ENCODE measurements at places on chromosomes 2 and 18.

DNA sequence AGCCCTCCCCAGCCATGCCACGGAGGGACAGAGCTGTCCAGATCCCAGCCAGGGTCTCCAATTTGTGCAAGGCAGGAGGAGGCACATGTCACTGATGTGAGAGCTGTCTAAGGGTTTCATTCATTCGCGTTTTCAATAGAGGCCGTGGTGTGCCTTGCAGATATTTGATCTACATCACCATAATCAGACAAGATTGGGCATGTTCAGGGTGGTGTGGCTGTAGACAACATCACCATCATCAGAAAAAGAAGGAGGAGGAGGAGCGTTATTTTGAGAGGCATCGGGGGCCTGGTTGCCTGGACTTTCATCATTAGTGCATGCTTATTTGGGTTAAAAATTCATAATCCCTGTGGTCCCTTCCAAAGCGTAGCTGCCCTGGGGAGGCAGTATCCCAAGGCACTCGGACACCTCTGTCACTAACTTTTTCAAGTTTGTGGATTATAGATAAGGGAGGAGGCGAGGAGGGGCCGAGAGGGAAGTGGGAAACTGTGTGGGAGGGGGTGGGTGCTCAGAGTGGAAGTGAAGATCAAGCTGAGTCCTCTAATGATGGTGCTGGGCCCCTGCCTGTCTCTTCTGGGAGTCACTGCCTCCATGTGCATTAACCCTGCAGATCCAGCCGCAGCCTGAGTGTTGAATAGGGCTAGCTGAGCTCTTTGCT, 194.1 kb downstream of the CTIF start:
- peaks cover 30% of the 10 kb centered on the region for H3K4me1 ChIP-seq
- H3K36me3 ChIP-seq, result no peaks in the 10 kb centered on the region
- no peak overlapping the region for H3K27ac ChIP-seq
- no peak for DNase-seq
- no peaks in the 10 kb centered on the region for H3K27me3 ChIP-seq

- no peak overlapping the region for H3K4me3 ChIP-seq
- no peak overlapping the region for H3K27ac ChIP-seq
- no peaks in the 10 kb centered on the region for H3K4me1 ChIP-seq
- DNase-seq, result no peak
- H3K27me3 ChIP-seq, result no peaks in the 10 kb centered on the region
- no peaks in the 10 kb centered on the region for H3K36me3 ChIP-seq
Observed at GRCh38 chr2:17163638-17164037, 354.6 kb downstream of the RAD51AP2 start.

- H3K27ac ChIP-seq, result no peak overlapping the region
- no peak overlapping the region for H3K4me3 ChIP-seq
- no peaks in the 10 kb centered on the region for H3K36me3 ChIP-seq
- peaks cover 4% of the 10 kb centered on the region for H3K4me1 ChIP-seq
Observed at GRCh38 chr2:229861431-229861830, 60.4 kb downstream of the TRIP12 start.

- H3K4me3 ChIP-seq, result peak overlapping the region; percentile 44
- peak; percentile 76 for DNase-seq
- H3K27me3 ChIP-seq, result no peaks in the 10 kb centered on the region
- peak overlapping the region; percentile 93 for H3K27ac ChIP-seq
- H3K36me3 ChIP-seq, result no peaks in the 10 kb centered on the region
Observed at GRCh38 chr18:80033181-80034067, 810 bp upstream of the RBFA start.

DNA sequence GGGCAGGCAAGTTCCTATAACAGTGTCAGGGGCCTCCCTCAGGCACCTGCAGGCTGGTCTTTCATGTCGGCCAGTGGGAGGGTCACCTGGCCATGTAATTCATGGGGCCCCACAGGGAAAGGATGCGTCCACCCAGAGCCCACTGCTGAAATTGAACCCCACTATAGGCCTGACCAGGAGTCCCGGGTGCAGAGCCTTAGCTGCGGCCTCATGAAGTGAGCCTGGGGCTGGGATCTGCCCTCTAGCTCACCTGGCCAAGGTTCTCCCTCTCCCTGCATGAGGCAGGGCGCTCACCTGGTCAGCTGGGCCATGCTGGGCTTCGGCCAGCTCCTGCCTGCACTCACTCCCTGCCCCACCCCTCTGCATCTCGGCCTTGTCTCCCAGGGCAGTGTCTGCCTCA, 41.1 kb downstream of the C1QL2 start:
- H3K4me3 ChIP-seq, result no peak overlapping the region
- no peak for DNase-seq
- H3K36me3 ChIP-seq, result no peaks in the 10 kb centered on the region
- H3K4me1 ChIP-seq, result no peaks in the 10 kb centered on the region
- peaks cover 61% of the 10 kb centered on the region for H3K27me3 ChIP-seq
- H3K27ac ChIP-seq, result no peak overlapping the region

GRCh38 chr18:13019301-13019700, 28.1 kb downstream of the CEP192 start:
- no peak overlapping the region for H3K27ac ChIP-seq
- DNase-seq, result no peak
- peaks cover 7% of the 10 kb centered on the region for H3K36me3 ChIP-seq
- H3K27me3 ChIP-seq, result no peaks in the 10 kb centered on the region

DNA sequence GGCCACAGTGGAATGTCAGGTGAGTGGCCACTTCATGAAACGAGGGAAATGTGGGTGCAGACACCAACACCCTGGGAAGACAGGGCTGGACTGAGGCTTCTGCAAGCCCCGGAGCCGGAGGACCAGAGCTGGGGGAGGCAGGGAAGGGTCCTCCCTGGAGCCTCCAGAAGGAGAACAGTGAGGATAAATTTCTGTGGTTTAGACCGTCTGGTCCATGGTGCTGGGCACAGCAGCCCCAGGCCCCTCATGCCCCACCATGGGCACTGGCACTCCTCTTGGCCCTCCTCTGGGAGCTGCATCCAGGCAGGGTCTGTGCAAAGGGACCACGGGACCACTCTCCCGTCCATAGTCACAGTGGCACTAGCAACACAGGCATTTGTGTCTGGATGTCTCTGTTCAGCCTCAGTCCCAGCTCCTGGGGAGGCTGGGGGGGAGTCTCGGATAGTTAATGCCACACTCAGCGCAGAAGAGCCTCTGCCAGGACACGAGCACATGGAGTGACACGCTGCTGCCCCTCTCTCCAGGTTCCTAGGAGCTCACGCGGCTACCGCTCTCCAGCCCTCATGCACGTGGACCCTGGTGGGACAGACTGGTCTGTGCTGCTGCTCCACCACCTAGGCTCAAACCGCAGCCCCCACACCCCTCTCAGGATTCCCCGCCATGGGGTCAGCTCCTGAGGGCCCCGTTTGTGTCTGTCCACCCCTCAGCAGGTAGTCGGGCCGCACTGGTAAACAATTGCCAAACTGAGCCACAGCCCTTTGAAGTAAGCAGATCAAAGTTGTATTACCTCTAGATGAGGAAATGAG, 305.9 kb upstream of the SALL3 start:
- H3K4me3 ChIP-seq, result no peak overlapping the region
- no peak for DNase-seq
- H3K27me3 ChIP-seq, result no peaks in the 10 kb centered on the region
- H3K4me1 ChIP-seq, result no peaks in the 10 kb centered on the region

DNA sequence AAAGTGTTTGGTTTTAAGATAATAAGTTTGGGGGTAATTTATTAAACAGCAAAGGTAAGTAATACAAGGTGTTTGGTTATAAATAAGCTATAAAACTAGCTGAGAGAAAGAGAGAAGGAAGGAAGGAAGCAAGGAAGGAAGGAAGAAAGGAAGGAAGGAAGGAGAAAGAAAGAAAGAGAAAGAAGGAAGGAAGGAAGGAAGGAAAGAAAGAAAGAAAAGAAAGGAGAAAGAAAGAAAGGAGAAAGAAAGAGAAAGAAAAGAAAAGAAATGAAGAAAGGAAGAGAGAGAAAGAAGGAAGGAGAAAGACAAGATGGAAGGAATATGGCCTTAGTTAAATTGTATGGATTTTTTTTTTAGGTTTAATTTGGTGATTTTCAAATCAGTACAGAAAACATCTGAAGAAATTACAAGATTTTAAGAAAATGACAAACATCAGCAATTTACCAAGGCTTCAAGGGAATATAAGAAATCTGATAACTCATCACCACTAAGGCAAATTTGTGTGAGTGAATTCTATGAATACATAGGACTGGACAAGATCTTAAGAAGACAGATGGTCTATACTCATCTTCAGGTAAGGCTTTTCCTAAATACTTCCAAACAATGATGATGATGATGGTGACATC, 46.4 kb upstream of the GALNT3 start:
- H3K4me1 ChIP-seq, result no peaks in the 10 kb centered on the region
- no peak for DNase-seq
- no peaks in the 10 kb centered on the region for H3K27me3 ChIP-seq
- H3K36me3 ChIP-seq, result no peaks in the 10 kb centered on the region
- H3K27ac ChIP-seq, result no peak overlapping the region
- no peak overlapping the region for H3K4me3 ChIP-seq

DNA sequence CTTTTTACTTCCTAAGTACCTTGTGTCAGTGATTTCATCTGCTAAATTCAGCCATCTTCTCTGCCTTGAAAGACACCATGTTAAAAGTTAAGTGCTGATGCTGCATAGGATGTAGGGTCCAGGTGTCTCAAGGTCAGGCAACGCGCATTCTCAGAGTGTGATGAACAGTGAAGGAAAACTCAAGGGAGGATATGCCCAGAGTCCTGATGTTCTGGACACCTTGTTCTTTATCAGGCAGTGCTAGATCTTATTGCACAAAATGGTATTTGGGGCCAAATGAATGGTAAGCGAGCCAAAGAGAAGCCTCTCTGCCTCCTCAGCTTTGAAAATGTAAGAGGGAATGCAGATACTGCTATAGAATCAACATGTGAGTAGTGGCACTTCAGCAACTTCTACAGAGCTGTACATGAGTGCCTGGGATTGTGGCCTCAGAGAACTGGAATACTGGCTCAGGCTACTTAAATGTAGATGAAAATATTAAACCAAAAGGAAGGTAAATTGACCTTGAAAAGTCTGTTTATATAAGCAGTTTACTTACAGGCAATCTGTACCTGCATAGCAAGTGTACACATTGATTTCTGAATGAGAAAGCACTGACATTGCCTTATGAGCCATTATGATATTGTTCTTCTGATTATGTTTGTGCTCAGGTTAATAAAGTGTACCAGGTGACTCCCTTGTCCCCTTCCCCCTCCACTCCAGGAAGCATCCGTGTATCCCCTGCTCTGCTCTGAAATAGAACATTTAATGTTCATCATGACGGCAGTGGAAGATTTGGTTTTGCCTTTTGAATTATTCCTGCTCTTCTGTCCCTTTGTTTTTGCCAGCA, 86.7 kb upstream of the RANBP2 start:
- DNase-seq, result no peak
- no peaks in the 10 kb centered on the region for H3K36me3 ChIP-seq
- H3K4me1 ChIP-seq, result peaks cover 6% of the 10 kb centered on the region
- no peak overlapping the region for H3K27ac ChIP-seq
- H3K4me3 ChIP-seq, result no peak overlapping the region

DNA sequence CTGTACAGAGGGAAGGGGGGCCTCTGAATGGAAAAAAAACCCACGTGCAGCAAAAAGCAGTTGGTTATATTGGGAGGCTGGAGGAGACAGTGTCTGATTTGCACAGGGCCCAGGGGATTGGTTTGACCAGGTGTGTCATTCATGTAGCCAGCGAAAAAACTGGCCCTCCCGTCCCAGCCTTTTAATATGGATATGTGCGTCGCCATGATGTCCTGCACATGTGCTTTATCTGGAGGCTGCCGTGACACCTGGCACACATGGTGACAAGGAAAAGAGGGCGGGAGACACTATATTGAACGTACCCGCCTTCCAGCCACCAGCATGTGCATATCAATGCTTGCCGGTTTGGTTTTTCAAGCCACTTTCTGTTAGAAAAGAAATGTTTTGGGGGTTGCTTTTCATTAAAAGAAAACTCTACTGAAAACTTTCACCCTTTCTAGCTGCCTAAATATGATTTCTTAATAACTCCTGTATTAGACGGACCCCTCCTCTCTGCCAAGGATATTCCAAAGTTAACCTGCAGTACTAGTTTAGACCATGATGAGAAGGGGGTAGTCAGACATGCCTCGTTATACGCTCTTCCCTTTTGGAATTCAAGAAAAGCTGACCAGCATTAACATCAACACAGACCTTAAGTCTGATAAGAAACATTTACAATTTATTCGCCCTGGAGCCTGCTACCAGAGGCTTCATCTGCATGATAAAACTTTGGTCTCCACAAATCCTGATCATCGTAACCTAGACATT, 16.2 kb downstream of the SLC25A52 start:
- no peak overlapping the region for H3K4me3 ChIP-seq
- H3K27me3 ChIP-seq, result no peaks in the 10 kb centered on the region
- H3K36me3 ChIP-seq, result no peaks in the 10 kb centered on the region

DNA sequence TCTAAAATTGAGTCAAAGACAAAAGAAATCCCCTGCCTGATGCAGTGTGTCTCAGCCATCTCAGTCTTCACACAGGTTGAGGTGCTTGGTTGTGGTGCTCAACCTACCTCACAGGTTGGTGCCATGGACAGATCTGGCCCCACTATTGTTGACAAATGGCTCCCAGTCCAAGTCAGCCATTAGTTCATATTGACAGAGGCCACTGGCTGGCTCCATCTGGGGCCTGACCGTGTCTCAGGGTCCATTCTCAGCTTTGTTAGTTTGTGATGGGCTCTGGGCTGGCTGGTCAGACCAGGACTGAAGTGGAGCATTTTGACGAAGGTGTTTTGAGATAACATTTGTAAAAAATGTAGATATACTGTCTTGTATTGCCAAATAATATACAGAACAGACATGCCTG, 36.9 kb downstream of the MRPL33 start:
- H3K27ac ChIP-seq, result no peak overlapping the region
- no peaks in the 10 kb centered on the region for H3K36me3 ChIP-seq
- DNase-seq, result no peak
- H3K27me3 ChIP-seq, result no peaks in the 10 kb centered on the region

DNA sequence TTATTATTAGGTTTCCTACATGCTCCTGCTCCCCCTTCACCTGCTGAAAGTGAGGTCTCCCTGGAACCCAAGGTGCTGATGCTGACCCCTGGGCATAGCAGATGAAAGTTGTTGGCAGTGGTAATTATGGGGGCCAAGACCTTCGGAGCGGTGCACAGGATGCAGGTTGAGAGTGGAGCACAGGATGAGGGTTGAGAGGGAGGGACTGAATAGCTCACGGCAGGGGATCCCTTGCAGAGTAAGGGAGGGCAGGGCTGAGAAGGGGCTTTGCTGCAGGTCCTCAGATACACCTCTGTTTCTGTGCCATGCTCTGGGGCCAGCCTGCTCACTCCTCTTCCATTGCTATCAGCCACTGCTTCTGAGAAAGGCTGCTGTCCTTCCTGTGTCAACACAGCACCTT, 163.3 kb downstream of the FHOD3 start:
- no peaks in the 10 kb centered on the region for H3K4me1 ChIP-seq
- DNase-seq, result no peak
- H3K36me3 ChIP-seq, result no peaks in the 10 kb centered on the region
- no peak overlapping the region for H3K4me3 ChIP-seq
- no peak overlapping the region for H3K27ac ChIP-seq
